ENCODE measurements at places on chromosomes 3 and 15.

- DNase-seq, result no peak
Observed at GRCh38 chr3:129013491-129013891, 12.4 kb downstream of the EFCC1 start.

DNA sequence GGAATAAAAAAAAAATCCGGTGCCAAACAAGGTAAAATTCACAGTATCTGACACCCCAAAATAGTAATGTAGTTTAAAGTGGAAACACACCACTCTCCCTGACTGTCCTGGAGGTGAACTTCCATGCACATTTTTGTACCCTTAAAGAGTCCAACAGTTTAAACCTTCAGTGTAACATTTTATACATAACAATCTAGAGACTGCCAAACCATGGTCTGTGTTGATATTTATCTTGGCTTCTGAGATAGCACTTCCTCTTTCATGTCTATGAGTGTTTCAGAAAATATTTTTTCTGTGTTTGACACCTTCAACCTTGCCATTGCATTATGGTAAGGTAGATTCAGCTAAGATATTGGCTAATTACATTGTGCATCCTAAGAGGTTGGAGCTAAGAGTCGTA lies 13.9 kb downstream of the TMEM45A start:
- DNase-seq, result no peak

DNA sequence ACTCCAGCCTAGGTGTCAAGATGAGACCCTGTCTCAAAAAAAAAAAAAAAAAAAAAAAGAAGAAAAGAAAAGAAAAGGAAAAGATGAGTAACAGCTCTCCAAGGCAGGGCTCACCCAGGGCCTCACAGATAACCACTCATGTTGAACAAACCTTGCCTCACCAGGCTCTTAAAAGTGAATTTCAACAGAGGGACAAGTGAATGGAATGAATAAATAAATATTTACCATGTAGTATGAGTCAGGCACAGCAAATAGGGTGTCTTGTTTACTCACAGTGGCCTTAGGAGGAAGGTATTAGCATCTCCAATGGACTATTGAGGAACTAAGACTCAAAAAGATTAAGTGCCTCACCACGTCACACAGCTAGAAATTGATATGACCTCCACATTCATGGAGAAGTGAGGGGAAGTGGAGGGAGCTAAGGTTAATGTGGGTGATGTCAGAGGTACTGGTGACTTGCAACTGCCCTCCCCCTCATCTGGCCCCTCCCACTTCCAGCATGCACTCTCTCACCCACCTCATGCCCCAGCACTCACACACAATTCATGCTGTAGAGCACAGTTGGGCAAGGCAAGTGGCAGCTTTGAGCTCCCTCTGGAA lies 255.5 kb downstream of the UACA start:
- no peak for DNase-seq

DNA sequence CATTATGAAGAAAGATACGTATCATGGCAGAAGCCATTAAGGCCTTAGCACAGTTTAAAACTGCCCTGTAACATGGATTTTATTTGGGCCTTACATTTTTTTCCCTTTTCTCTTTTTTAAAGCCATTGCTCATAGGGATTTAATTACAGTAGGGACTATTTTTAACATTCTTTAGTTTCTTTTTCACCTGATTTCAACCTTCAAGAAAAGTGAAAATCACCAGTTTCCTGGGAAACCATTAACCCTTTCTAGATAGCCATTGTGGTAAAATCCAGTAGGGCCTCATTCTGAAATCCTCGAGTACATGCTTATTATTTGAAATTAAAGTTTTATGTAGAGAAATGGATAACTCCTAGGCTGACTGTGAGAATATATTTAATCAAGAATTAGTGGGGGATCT lies 3.1 kb downstream of the SPRED1 start:
- DNase-seq, result no peak

- DNase-seq, result no peak
Observed at GRCh38 chr3:77524946-77525682, 485.2 kb downstream of the ROBO2 start.

DNA sequence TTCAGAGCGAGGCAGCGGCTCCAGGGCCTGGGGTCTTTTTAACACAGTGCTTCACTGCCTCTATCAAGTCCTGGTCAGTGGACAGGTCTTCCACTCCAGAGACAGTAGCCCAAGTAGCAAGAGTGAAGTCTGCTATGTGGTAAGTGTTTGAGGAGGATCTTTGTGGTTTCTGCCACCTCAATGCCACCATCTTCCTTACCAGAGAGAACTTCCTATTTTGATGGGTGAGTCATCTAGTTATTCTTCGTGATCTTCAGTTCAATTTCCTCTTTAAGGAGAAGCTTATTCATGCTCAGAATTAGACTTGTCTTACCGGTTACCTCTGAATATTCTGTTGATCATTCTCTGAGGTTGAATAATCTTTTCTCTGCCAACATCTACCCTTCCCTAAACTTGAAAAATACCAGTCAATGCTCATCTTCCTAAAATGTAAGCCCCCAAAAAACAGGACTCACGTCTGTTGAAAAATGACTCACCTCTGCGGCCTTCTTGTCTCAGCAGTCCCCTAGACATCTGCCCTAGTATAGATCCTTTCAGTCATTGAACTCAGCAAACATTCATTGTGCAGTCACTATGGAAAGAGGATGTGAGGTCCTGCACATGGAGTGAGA lies 32.2 kb upstream of the BCL6 start:
- DNase-seq, result no peak

DNA sequence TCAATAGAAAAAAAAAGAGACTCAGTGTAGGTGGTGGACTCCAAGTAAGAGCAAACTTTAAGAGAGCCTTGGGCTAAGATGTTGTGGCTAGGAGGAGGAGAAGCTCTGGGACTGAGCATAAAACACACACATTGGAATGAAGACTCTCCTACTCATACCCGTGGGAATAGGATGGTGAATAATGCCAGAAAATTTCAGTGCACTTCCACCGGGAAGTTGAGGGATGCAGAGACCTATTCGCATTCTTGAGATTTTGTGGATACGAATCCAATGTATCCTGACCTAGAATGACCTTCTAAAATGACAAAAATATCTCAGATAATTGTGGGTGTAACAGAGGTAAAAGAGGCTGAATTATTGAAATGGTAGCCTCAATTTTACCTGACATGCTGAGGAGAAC lies 388.7 kb upstream of the SGO1 start:
- no peak for DNase-seq

DNA sequence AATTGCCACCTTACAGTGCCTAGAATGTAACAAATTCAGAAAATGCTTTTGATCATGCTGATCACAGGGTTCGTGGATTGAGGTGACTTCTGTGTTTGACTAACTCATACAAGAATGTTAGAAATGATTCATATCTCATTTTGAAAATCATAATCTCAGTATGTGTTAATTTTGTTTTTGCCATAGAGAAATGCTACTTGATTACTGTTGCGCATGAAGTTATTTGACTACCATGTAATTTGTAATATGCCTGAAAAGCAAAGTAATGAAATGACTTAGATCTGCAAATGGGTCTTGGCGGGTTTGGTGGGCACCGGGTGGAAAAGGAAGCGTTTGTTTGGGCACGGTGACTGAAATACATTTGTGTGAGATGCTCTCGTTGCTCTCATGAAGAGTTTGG lies 173.6 kb upstream of the BHLHE40 start:
- no peak for DNase-seq

Data from cortex of kidney (tissue), 1 donor.